ENCODE measurements at places on chromosomes 6 and 20. TPM values are rescaled to one million over a fixed set of nuclear protein-coding genes. Genes with fewer than 3 reads are reported as not detected.

The GJA1 gene
- 83.6 TPM for total RNA-seq

The EDN3 gene
- total RNA-seq = not detected

The SFTA2 gene
- total RNA-seq = not detected

The PRL gene
- not detected for total RNA-seq

The PSMB1 gene
- 327 TPM for total RNA-seq

The PTGIS gene
- total RNA-seq = not detected

The IL20RA gene
- 3.8 TPM for total RNA-seq

The ANKS1A gene
- 18.5 TPM for total RNA-seq

The ZNF318 gene
- total RNA-seq = 4.4 TPM

The RIMS1 gene
- total RNA-seq = 0.35 TPM

The NFATC2 gene
- total RNA-seq = 0.21 TPM

The C6orf136 gene
- 10.6 TPM for total RNA-seq

Measured in airway epithelial cell (primary cell).